ENCODE measurements at places on chromosomes 7 and 10. TPM values are rescaled to one million over a fixed set of nuclear protein-coding genes. Genes with fewer than 3 reads are reported as not detected.
A peak's percentile ranks its signal among the peaks of the same experiment; 100 is the strongest.

DNA sequence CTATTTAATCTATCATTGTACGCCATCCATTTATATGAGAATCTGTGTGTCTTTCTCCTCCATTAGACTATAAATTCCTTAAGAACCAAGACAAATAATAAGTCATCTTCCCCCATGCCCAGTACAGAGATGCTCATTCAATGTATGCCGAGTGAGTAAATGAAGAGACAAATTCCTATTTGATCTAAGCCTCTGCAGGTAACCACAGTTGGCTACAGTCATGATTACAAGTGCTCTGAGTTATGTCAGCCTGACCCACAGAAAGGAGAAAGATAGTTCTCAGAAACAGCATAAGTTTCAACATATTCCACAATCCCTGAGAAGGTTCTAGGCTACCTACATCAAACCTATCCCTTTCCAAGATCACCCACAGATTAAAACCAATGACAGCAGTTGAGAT lies 46.1 kb downstream of the MPP7 start:
- H3K4me3 ChIP-seq: no peak overlapping the region
- H3K4me1 ChIP-seq: peaks cover 11% of the 10 kb centered on the region
- no peaks in the 10 kb centered on the region for H3K36me3 ChIP-seq
- H3K27ac ChIP-seq: no peak overlapping the region
- H3K27me3 ChIP-seq: peaks cover 3% of the 10 kb centered on the region
- DNase-seq: no peak

Gene CYP3A4
- total RNA-seq: not detected

GRCh38 chr10:33952692-33953360 lies 618.4 kb upstream of the NRP1 start:
- peak; percentile 9 for DNase-seq
- H3K4me3 ChIP-seq: no peak overlapping the region
- H3K36me3 ChIP-seq: no peaks in the 10 kb centered on the region

DNA sequence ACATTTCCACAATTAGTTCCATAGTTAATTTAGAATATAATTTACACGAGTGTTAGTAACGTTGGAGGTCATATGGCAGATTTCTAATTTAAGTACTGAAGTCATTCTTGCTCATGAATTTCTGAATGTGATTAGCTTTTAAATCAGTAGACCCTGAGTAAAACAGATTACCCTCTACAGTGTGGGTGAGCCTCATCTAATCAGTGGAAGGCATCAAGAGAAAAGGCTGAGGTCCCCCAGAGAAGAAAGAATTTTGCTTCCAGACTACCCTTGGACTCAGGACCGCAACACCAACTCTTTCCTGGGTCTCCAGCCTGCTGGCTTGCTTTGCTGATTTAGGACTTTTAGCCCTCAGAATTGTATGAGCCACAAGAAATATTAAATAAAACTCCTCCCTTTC lies 33.2 kb downstream of the IFT22 start:
- no peak overlapping the region for H3K4me3 ChIP-seq
- no peak overlapping the region for H3K27ac ChIP-seq
- no peaks in the 10 kb centered on the region for H3K4me1 ChIP-seq
- no peaks in the 10 kb centered on the region for H3K36me3 ChIP-seq
- peaks cover 21% of the 10 kb centered on the region for H3K27me3 ChIP-seq
- DNase-seq: no peak

- no peak overlapping the region for H3K4me3 ChIP-seq
- DNase-seq: no peak
- H3K36me3 ChIP-seq: no peaks in the 10 kb centered on the region
- H3K4me1 ChIP-seq: peaks cover 43% of the 10 kb centered on the region
- H3K27me3 ChIP-seq: no peaks in the 10 kb centered on the region
These were observed 59.5 kb upstream of the HECTD2 start for GRCh38 chr10:91350651-91351081.

- H3K36me3 ChIP-seq: no peaks in the 10 kb centered on the region
- no peak overlapping the region for H3K27ac ChIP-seq
- no peak for DNase-seq
- H3K4me1 ChIP-seq: no peaks in the 10 kb centered on the region
These were observed 673.4 kb downstream of the AUTS2 start for GRCh38 chr7:70271617-70272081.

Gene GCK
- total RNA-seq: not detected

Data from osteoblast (primary cell).